AG09309 (cell line): ENCODE measurements at places on chromosomes 11 and 22.

DNA sequence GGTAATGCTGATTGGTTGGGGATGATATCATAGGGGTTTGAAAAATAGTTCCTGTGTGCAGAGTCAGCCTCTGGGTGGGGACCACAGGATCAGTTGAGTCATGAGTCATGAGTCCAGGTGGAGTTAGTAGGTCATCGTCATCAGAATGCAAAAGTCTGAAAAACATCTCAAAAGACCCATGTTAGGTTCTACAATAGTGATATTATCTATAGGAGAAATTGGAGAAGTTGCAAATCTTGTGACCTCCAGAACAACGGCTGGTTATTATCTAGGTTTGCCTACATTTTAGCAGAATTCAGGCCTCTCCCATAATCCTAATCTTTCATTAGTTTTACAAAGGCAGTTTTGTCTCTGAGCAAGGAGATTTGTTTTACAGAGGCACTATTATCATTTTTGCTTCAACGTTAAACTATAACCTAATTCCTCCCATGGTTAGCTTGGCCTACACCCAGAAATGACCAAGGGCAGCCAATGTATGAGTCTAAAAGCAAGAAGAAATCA lies 38.9 kb downstream of the MS4A2 start:
- no peak for DNase-seq

DNA sequence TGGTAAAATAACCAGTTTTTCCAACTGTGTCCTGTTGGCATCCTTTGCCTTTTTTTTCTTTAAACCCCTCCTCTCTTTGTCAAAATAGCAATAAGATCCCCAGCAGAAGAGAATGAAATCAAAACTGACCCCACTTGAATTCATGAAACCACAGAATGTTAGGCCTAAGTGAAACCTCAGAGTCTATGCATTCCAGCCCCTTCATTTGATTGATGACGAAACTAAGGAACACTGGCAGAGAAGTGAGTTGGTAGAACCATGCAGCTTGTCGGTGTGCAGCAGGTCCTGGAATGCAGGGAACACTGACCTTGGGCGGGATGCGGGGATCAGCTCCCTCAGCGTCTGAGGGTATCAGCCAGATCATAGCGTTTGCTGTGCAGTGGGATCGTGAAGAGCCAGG lies 57.5 kb downstream of the GRK3 start:
- no peak for DNase-seq

DNA sequence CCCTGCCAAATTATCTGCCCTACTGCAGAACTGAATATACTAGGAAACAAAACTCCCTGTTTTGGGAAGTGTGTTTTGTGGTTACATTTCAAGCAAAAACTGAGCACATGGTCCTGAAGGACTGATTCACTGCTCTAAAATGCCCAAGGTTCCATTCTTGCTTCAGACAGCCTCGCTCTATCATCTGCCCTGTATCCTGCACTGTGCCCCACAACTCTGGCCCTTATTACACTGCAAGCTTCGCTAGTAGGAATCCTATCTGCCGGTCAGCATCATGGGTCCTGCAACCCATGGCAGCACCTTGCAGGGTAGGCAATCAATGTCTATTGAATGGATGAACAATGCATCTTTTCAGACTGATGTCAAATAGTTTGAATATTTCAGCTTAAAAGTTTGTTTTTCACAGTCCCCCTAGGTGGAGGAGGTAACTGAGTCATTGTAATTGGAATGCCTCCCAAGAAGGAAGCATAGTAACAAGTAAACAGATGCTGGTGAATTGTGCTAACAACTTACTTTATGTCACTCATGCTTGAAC lies 21.3 kb downstream of the LAYN start:
- DNase-seq: no peak

DNA sequence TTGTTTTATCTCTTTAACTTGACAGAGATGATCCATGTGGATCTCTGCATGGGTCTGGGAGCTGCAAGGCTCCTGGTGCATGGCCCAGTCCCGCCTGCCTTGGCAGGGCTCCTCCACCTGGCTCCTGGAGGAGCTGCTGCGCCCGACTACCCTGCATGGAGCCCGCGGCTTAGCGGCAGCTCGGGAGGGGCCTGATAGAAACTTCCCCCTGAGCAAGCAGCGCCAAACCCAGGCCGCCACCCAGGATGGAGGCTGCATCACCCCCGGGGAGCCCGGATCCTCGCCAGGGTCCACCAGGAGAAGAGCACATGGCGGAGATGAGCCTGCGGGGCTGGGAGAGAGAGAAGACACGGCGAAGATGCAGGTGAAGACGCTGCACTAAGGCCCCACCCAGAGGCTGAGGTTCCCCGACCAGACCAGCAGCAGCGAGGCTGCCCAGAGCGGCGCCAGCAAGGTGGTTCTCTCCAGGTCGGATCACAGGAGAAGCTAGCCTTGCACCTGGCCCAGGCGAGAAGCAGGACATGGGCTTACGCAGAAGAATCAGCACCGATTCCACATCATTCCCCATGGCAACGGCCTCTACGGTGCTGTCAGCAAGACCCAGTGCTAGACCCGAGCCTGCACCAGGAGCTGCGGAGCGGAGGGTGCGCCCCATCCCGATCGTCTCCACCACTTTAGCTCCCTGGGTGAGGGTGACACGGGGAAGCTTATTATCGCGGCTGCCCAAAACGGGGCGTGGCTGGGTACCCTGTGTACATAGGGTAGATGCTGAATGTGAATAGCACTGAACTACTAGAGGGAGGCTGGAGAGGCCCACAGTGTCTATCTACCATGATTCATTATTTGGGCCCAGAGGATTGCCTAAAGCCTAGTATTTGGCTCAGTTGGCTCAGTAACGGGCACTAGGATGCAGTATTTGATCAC lies 41.3 kb upstream of the VPREB1 start:
- no peak for DNase-seq

GRCh38 chr11:68950270-68950669 lies 30.5 kb downstream of the MRGPRD start:
- DNase-seq: no peak

- no peak for DNase-seq
Measured at GRCh38 chr11:34605481-34606325, 15.2 kb upstream of the EHF start.

- DNase-seq: no peak
Measured at GRCh38 chr11:114130115-114130576, 70.6 kb downstream of the ZBTB16 start.

GRCh38 chr11:128868841-128869671 lies 2.0 kb upstream of the KCNJ1 start:
- no peak for DNase-seq

DNA sequence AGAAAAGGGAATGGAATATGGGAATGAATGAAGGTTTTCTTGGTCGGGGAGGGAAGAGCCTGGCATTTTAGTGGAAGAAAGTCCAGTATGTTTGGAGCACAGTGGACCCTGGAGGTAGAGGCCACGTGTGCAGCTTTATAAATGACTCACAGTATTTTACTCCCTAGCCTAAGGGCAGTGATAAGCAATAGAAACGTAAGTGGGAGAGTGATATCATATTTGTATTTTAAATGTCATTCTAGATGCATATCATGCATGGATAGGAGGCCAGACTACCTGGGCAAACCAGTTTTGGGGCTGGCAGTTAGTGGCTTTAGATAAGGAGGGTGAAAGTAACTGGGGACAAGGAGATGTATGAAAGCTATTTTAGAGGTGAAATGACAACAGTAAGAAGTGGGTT lies 174.1 kb downstream of the ARHGAP42 start:
- no peak for DNase-seq

GRCh38 chr22:48423481-48423911 lies 1404.2 kb downstream of the BRD1 start:
- no peak for DNase-seq

DNA sequence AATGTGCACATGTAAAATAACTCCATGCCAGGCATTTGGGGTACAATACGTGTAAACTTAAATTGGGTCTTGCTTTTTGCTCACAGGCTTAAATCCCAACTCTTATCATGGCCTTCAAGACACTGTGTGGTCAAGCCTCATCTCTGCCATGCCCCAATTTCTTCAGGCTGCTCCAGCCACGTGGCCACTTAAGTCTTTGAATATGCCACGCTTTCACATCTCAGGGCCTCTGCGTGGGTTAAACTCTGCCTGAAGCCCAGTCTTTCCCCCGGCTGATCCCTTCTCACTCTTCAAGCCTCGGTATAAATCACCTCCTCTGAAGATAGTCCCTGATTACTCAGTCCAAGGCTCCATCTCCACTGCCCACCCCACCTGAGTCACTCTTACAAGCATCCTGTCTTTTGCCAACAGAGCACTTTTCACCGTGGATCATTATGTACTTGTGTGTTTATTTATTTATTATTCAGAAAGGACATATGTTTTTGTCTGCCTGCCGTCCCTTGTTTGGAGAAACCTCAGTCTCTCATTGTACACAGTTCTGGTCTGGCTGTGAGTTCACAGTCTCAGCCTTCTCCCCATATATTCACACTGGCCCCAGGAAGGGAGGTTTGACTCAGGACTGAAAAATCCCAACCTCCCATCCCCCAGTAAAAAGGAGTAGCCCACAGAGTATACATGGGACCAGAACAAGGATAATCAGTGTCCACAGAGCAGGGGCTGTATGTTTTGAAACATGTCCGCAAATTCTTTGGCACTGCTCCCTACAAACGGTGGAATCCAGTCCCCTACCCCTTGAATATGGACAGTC lies 344.7 kb downstream of the MN1 start:
- no peak for DNase-seq

DNA sequence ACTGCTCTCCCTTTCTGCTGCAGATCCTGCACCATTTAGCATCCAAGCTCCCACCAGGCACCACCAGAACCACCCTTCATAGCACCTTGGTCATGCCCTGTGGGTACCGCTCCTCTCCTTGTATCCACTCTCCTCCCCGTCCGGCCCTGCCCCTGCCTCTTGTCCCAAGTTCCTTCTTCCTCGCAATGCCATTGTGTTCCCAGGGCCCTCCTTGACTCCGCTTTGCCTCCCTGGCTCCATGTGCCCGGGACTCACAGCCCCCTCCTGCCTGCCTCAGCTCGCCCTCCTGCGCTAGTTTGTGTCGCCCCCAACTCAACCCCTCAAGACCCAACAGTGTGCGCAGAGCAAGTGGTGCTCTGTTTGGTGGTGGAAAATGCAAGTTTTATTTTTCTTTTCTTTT lies 10.8 kb downstream of the FADS2 start:
- DNase-seq: no peak

DNA sequence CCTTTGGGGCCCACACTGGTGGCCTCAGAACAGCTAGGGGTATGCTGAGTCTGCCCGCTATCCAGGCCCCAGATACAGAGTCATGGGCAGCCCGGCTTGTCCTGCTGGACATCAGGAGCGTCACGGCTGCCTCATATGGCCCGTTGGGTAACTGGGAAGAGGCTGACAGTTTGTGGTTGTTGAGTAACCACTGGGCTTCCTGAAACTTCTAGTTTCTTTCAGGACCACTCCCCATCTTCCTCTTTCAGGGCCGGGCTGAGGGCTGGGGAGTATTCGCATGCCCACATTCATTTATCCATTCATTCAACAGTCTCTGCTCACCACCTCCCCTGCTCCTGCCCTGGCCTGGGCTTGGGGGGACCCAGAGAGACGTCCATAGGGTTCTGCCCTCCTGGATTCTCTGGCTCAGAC lies 13.4 kb upstream of the P2RY2 start:
- DNase-seq: no peak

GRCh38 chr11:107549253-107549953 lies 16.1 kb downstream of the ALKBH8 start:
- no peak for DNase-seq

GRCh38 chr11:106233191-106233590 lies 155.7 kb downstream of the AASDHPPT start:
- no peak for DNase-seq

- no peak for DNase-seq
Measured at GRCh38 chr11:106276126-106276525, 198.7 kb downstream of the AASDHPPT start.

DNA sequence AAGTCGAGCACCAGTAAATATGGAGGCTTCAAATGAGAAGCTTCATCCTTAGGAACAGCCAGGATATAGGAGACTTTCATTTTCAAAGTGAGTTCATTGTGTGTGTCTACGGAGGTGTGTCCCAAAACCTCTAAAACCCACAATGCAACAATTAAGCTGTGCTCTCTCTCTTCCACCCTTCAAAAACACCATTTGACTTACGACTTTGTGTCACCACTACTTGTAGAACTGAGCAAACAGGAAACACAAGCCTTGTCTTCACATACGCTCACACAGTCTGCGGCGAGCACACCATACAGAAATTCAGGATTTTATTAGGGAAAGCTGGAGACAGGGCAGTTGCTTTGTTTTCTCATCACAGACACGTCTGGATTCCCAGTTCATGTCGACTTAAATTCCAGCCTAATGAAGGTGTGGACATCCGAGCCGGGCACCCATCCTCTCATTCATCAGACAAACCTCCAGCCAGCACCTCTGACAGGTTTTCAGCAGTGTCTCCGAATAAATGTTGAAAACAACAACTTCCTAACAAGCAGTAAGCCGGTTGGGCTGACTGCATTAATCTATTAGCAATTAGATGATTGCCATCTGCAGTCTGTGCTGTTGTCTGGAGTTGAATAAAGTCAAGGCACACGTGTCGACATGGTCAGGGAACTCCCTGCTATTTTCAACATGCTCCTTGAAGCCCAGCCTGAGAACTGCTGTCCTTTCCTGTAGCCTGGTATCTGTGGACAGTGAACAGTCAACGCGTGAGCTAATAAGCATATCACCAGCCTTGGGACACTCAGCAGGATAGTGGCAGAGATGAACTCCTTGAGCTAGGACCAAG lies 1411.1 kb downstream of the BRD1 start:
- DNase-seq: no peak

GRCh38 chr22:18114976-18115652 lies 4.5 kb downstream of the TUBA8 start:
- no peak for DNase-seq

- no peak for DNase-seq
Measured at GRCh38 chr11:1009991-1010390, 26.5 kb downstream of the MUC6 start.

GRCh38 chr11:66363805-66364535 lies 7.6 kb downstream of the SLC29A2 start:
- DNase-seq: no peak

- no peak for DNase-seq
Measured at GRCh38 chr11:61495801-61496601, 12.5 kb upstream of the LRRC10B start.

GRCh38 chr11:125001079-125001778 lies 47.2 kb downstream of the CCDC15 start:
- DNase-seq: no peak

- no peak for DNase-seq
Measured at GRCh38 chr11:76232026-76232665, 25.8 kb upstream of the WNT11 start.
